Central memory CD8-positive, alpha-beta T cell (primary cell): ENCODE measurements at places on chromosomes 3 and 15.

DNA sequence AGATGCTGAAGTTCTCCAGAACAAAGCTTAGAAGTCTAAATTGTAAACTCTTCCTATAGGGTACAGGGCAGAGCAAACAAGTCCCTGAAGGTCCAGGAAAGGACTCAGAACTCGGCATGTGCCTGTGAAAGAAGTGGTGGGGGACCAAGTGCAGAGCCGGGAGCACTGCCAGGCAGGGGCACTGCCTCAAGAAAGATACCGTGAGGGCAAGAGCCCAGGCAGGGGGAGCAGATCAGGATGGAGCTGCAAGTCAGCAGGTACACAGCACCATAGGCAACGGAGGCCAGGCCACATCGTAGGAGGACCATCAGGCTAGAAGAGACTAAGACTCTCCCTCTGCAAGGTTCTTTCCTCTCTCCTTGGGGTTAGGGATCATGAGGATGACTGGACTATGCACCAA lies 191.6 kb downstream of the OSBPL10 start:
- DNase-seq, result no peak

DNA sequence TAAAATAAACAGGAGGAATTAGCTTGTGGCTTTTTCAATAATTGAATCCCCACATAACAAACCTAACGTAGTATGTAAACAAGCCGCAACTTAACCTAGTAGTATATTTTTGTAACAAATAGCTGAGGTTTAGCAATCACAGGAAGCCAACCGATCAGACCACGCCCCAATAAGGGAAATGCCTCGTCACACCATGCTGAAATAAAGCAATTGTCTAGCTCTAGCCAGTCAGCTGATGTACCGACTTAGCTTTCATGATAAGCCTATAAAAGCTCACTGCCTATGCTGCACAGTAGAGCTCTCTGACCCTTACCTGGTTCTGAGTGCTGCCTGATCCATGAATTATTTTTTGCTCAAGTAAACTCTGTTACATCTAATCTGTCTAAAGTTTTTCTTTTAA lies 208.9 kb downstream of the ROBO1 start:
- no peak for DNase-seq

DNA sequence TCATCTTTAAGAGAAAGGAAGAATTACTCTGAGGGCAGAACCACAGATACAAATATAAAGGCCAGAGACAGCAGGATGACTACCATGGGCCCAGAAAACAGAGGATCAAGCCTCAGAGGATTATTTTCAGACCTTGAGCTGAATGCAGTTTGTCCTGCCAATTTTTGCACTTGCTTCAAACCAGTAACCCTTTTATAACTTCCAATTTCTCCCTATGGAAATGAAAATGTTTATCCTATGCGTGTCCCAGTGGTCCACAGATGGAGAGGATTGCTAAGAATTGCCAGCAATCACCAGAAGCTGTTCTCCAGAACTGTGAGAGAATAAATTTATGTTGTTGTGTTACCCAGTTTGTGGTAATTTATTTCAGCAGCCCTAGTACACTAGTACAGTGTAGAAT lies 26.4 kb upstream of the MME start:
- no peak for DNase-seq

DNA sequence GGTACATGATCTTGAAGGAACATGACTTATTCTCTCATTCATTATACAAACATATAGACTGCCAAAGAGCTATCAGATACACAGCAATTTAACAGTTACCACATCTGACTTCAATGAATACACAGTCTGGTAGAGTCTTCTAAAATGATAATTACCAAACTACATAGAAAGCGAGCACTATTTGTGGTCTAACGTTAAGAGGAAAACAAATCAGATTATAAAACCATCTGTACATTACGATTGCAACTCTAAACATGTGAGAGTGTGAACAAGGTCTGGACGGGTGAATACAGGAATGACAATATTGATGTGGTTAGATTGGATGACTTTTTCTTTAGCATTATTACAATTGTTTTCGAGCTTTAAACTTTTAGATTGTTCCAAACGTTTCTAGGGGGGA lies 16.3 kb downstream of the CX3CR1 start:
- DNase-seq, result no peak

- no peak for DNase-seq
Observed at GRCh38 chr15:70504299-70504951, 258.9 kb downstream of the UACA start.

- DNase-seq, result no peak
Observed at GRCh38 chr3:153845311-153845710, 275.9 kb upstream of the ARHGEF26 start.

DNA sequence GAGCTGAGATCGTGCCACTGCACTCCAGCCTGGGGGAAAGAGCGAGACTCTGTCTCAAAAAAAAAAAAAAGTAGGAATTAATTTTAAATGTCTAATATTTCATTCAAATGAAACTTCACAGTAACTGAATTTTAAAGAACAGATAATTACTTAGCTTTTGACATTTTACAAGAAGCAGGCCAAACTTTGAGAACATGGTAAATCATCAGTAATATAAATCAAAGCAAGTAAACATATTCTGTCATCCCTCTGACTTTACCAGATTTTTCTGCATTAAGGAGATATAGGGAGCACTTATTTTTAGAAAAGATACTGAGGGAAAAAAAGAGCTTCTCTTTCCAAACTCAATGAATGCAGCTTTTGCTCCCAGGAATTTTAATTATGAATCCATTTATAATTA lies 37.0 kb downstream of the NR1I2 start:
- DNase-seq, result no peak

GRCh38 chr3:13332740-13333139 lies 87.4 kb downstream of the NUP210 start:
- DNase-seq, result no peak

DNA sequence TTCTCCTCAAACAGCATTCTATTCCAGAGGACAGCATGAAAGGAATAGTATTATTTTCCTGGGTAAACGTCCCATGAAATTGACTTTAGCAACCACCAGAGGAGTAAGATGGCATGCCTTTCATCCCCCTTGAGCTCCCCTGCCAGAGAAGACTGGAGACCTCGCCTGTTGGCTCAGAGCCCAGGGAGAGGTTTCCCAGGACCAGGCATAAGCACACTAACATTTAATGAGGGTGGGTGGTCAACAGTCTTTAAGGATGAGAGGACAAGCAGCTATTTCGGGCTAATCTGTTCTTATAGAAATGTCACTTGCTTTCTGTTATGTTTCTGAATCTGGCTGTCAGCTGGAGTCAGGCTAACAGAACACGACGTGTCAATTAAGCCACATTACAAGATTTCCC lies 390.5 kb downstream of the GABRG3 start:
- DNase-seq, result no peak

- DNase-seq, result peak; percentile 38
Observed at GRCh38 chr3:36893137-36893557, 51.7 kb downstream of the TRANK1 start.

GRCh38 chr3:127233371-127233770 lies 40.4 kb downstream of the PRR23E start:
- DNase-seq, result no peak

DNA sequence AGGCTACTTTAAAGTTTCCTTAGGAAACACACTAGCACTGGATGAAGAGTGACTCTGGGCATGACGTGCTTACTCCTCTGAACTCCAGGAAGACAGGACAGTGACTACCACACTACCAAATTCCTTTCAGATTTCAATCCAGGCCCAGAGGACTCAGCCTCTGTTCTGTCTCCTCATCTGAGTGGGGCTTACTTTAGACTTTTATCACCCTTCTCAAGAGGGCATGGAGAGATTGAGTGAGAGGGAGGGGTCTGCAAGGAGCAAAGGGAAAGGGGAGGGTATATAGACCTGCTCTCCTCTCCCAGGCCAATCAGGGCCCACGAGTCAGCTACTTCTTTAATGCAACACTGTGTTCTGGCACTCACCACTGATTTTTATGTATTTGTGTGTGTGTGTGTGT lies 29.4 kb upstream of the RSL24D1 start:
- no peak for DNase-seq

- no peak for DNase-seq
Observed at GRCh38 chr15:43492266-43492665, 690 bp downstream of the TP53BP1 start.

DNA sequence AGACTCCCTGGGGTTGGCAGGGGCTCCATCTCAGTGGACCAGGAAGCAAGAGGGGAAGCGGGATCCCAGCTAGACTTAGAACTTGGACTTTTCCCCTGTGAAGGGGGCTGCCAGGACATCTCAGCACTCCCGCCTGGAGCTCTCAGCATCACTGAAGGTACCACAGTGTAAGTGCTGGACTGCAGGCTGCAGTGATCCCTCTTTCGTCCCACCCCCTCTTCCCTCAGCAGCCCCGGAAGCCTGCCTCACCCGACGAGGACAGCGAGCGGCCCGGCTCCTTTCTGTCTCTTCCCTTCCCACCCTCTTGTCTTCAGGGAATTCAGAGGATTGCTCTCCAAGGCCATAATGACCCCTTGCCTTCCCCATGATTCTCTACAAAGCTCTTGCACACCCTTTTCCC lies 94.4 kb downstream of the ANP32A start:
- DNase-seq, result no peak

DNA sequence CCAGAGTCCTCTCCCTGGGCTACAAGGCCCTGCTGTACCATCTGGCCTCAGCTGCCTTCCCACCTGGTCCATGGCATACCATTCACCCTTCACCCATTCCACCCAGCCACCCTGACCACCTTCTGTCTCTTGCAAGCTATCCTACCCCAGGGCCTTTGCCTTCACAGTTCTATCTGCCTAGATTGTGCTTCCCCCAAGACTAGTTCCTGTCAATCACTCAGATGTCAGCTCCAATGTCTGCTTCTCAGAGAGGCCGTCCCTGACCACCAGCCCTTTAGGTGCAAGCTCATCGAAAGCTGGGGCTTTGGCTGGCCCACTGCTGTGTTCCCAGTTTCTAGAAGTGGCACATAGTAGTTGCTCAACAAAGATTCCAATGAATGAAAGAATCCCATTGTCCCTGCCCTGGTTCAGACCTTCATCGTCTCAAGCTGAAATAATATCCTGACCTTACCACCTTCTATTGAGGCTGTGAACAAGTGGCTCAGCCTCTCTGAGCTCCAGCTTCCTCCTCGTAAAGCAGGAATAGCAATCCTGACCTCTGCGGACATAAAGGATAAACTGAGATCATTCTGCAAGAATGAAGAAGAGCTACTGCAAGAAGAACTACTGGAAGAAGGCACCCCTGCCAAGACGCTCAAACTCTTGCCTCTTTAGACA lies 15.8 kb downstream of the EFCAB12 start:
- DNase-seq, result no peak

GRCh38 chr3:63860776-63861175 lies 2.8 kb downstream of the THOC7 start:
- no peak for DNase-seq

DNA sequence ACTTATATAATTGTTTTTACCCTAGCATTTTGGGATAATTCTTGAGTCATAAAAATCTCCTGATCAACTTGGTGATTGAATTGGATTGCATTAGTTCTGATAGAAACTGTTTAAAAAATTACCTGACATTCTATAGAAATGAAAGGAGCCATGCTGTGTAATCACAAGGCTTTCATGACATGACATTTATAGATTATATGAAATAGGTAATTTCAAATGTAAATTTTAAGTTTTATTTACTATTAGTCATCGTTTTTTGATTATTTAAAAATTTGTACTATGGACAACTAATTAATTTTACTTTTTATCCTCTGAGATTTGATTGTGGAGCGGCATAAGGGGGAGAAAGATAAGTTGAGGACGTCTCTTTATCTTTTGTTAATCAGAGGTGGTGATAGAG lies 12.3 kb upstream of the CHD2 start:
- no peak for DNase-seq

DNA sequence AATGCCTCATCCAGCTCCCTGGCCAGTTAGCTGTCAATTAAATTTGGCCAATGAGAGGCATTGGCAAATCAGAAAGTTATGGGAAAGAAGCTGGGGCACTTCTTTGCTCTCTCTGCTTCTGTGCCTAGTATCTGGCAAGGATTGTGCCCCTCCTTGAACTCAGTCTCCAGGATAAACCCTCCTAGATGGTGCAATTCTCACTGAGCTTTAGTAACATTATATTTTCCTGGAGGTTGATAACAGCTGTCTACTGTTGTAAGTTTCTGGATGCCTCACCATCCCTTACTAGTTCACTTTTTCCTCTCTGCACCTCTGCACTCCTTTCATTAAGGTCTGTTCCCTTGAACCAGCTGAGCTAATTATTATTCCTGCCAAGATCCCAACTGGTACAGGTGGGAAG lies 329.5 kb downstream of the MFSD1 start:
- no peak for DNase-seq

DNA sequence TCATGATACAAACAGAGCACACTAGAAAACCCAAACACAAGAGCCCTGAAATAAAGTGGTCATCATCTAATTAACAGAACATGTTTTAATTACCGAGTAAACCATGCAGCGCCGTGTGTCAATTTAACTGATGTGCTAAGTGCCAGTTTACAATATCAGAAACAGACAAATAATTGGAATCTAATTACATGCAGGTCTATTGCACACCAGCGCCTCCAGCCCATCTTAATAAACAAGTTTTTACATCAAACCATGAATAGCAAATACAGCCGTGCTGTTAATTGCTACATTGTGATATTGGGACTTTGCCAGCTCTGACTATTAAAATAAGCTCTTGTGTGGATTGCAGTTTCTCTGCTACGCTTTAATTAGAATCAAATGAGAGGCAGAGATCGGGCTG lies 510.2 kb upstream of the MDFIC2 start:
- DNase-seq, result no peak

DNA sequence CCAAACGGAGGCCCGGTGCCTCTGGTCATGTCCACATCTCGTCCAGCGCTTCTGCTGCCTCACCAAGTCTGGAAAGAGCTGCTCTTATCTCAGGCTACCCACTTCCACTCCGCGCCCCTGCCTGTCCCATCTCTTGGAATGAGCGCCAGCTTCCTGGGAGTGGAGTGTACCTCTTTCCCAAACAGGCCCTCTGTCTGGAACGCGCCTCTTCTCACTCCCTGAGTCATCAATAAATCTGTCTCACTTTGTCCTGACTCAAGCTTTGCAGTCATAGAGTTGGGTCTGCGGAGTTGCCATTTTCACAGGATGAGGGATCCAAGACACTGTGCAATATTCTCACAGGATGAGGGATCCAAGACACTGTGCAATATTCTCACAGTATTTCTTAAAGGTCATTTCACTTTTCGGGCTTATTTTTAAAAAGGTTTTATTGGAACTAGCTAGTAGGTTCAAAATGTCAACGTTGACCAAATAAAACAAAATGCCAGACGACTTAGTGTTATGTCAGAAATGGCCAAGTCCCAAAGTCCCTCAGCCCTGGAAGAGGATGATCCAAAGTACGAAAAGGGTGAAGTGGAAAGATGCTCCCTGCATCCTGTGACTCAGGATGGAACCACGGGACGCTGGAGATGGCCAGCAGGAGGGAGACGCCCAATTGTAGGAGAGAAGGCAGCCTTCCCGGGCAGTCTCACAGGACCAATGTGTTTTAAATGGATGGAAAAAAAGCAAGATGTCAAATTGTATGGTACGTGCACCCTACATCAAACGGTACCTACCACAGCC lies 81.1 kb downstream of the CHSY1 start:
- DNase-seq, result no peak

DNA sequence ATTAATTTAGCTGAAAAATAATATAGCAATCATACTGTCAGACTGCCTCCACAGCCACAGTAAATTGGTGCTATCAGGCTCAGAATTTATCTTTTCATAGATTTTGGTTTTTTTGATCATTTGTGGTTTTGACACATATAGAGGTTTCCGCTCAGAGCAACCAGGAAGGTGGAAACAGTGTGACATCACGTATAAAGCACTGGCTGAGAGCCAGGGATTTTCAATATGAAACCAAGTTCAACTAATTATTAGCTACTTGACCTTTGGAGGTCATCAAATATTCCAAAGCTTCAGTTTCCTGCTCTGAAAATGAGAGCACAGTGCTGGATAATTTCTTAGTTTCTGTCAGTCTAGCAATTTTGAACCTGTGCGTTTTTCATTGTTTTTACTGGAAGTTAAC lies 433.8 kb upstream of the SUCLG2 start:
- peak; percentile 24 for DNase-seq

- no peak for DNase-seq
Observed at GRCh38 chr3:4426782-4427344, 40.2 kb downstream of the SUMF1 start.
